AG08395 (cell line): ENCODE measurements at places on chromosomes 1 and 21.

DNA sequence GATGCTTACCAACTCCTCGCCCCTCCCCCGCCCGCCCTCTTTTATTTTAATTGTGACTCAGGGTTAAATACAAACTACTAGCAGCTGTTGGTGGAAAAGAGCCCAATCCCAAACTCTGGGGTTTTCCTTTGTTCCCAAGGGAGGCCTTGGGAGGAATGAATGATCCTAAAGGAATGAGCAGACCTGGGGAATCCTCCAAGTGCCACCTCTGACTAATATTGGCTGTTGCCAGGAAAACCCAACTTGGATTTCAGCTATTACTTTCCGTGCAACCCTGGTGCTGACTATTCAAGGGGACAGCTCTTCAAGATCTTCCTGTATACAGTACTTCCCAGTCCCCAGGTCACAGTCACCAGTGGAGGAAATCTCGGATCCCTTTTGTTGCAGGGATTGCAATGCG, 1.3 kb upstream of the S100A10 start:
- DNase-seq, result peak; percentile 81

- no peak for DNase-seq
These were observed 44.1 kb upstream of the TRAPPC10 start for GRCh38 chr21:43967981-43968380.

GRCh38 chr1:243420946-243421685, 165.3 kb downstream of the SDCCAG8 start:
- DNase-seq, result peak; percentile 17

DNA sequence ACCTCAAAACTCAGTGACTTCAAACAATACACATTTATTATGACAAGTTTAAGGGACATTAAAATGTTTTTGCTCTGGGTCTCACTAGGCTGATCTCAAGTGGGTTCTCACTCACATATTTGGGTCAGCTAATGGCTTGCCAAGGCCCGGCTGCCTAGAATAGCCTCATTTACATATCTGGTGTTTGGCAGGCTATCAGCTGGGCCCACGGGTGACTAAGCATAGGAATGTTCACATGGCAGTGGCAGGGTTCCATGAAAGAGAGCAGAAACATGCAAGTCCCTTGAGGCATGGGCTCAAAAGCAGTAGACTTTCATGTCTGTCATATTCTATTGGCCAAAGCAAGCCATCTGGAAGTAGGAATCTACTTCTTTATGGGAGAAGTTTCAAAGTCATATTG, 492.6 kb downstream of the KCNT2 start:
- DNase-seq, result peak; percentile 75
